Fibroblast of villous mesenchyme (primary cell): ENCODE measurements at places on chromosomes 3 and 15. TPM values are rescaled to one million over a fixed set of nuclear protein-coding genes. Genes with fewer than 3 reads are reported as not detected.

DNA sequence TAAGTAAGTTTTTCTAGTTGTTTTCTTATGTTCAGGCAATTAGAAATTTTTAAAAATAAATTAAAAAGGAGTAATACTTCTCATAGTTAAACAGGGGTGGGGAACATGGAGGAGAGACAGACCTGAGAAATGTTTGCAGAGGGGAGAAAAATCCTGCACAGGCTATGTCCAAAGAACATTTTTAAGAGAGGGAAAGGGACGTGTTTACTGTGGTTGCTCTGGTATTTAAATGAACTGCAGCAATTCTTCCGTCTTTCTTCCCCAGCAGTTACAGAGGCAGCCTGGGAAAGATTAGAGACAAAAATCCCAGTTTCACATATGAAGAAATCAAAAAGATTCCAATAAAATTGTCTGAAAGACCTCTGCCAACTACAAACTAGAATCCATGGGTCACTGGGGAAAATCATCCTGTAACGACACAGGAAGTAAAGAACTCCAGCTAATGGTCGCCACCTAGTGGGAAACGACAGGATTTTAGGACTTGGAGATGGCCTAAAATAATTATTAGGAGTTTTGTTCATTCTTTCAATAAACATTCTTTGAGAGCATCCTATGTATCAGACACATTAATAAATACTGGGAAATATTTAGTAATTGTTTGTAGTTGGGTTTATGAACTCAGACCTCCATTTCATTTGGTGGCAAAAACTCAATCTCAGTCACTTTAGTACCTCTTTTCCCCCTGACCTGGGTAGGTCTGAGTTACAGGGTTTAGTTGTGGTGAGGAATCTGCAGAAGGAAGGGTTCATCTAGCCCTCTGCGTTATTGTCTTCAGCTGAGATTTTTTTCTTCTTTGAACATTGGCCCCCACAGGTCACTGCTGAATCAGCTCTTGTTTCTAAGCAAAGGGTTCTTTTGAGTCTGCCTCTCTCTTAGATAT is 69.9 kb upstream of the GOLIM4 start:
- peak; percentile 79 for DNase-seq

- DNase-seq, result peak; percentile 44
Observed at GRCh38 chr3:195133462-195133861, 137.5 kb downstream of the XXYLT1 start.

- no peak for DNase-seq
Observed at GRCh38 chr15:48890375-48890972, 12.5 kb downstream of the EID1 start.

Gene HES1
- 5.8 and 13.4 TPM in 2 replicates for total RNA-seq

Gene LRRC31
- not detected in 2 replicates for total RNA-seq

GRCh38 chr3:36741285-36741684 is 23.1 kb downstream of the DCLK3 start:
- no peak for DNase-seq

GRCh38 chr3:196149831-196150301 is 61.3 kb downstream of the ZDHHC19 start:
- DNase-seq, result no peak

- peak; percentile 4 for DNase-seq
Observed at GRCh38 chr15:101023501-101024072, 104.4 kb downstream of the LRRK1 start.

DNA sequence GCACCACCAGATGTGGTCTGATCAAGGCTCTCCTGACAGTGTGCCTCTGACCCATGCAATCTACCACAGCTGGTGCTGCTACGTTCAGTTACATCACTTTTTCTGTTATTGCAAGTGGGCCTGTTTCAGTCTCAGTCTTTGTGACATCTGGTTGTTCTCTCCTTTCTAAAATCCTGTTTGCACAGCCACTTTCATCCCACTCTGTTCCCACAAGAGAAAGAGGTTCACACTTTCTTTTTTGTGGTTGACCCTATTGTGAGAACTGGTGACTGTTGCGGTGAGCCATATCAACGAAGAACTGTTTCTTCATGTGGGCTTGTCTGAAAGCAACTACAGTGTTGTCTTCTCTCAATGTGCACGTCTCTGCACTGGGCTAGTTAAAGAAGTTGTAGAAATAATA is 342.8 kb upstream of the ARPP21 start:
- no peak for DNase-seq

DNA sequence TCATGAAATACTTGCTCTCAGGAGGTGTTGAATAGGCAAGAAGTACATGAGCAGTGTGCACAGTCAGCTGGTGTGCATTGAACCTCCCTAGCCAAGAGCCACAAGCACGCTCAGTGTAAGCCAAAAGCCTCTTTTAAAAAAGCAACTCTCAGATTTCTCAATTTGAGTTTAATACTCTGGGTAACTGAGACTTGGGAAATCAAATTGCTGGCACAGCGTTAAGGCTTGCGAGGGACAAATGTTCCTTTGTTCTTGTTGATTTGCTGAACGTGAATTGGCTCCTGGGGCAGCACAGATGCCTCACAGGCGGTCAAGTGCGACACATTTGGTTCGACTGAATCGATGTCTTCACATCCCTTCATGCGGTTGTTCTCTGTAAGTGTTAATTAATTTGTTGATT is at the start of gene FAM240A:
Gene FAM240A, plus strand, starts transcription at position 202 of the 400 bp plus-strand sequence. Its CDS starts 159 bp downstream, at position 361.
- no peak for DNase-seq

DNA sequence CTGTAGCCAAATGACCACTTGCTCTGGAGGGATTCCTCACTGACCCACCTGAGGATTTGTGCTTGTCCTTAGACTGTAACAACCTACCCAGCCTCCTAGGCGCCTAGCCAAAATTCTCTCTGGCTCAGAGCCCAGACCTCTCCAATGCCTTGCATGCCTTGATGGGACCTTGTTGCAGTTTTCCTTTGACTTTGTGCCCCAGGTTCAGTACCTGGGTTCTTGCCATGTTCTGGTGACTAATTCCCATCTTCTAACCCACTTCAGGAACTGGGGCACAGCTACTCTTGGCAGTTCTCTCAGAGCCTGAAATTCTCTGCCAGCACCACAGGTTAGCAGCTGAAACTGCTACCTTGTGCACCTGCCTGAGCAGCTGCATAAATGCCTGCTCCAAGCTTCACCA is 27.0 kb upstream of the UBE3A start:
- no peak for DNase-seq

Gene MESP1
- under 0.01 TPM in 2 replicates for total RNA-seq

- no peak for DNase-seq
Observed at GRCh38 chr3:11195721-11196332, 41.5 kb downstream of the HRH1 start.

DNA sequence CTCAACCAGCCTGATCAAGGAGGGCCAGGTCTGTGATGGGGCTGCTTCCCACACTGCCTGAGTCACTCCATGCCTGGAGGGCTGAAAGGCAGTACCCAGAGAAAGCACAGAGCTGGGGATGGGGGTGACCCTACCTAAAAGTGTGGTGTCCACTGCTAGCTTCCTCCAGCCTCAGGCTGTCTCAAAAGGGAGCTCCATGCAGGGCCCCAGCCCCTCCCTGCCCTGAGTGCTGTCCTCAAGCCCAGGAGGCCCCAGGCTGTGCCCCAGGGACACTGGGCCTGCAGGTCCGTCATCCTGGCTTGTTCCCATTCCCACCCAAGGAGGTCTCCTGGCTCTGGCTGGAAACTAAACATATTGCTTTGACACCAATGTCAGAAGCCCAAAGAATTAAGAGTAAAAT is 56.8 kb downstream of the ZNF445 start:
- no peak for DNase-seq
